ENCODE measurements at places on chromosomes 2 and 18. TPM values are rescaled to one million over a fixed set of nuclear protein-coding genes. Genes with fewer than 3 reads are reported as not detected.

The SCYGR4 gene
- total RNA-seq, result not detected

The FAM161A gene
- total RNA-seq, result 0.80 TPM

The MC2R gene
- total RNA-seq, result not detected

The CYTIP gene
- total RNA-seq, result 0.42 TPM

- DNase-seq, result no peak
Measured at GRCh38 chr2:98377544-98377943, 31.3 kb downstream of the CNGA3 start.

- DNase-seq, result peak; percentile 93
Measured at GRCh38 chr2:19989667-19990415, at the start of gene WDR35. Gene WDR35, minus strand, starts transcription at chr2:19990105. Its CDS starts 90 bp downstream, at chr2:19990015.

GRCh38 chr2:144678736-144679135 is 158.8 kb upstream of the ZEB2 start:
- no peak for DNase-seq

DNA sequence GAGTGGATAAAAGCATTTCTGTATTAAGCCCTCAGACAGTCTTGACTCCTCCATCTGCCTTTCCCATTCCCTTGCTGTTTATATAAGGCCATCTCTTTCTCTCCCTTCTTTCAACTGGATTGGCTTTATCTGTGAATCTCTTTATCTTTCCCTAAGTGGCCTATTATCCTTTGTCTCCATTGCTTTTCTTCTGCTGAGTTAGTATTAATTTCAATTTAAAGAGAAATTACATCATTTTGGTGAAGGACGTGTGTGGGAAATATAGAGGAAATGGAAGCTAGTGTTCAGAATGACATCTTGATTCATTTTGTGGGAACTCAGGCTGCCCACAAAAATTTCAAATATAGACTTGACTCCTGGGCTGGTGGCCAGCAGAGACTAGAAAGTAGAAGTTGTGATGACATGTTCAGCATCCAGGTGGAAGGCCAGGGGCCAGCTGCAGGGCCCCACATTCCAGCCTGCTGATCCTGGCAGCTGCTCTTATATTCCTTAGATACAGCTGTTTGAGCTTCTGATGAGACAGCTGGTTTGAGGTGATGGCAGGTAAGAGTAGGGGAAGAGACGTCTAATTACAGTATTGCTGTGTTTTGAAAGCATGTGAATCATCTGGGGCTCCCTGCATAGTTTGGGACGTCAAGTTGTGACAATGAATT is 52.3 kb downstream of the DIS3L2 start:
- DNase-seq, result no peak

- DNase-seq, result no peak
Measured at GRCh38 chr2:172965433-172966212, 110.0 kb upstream of the MAP3K20 start.

GRCh38 chr2:464562-465309 is 176.8 kb upstream of the ALKAL2 start:
- DNase-seq, result peak; percentile 12

DNA sequence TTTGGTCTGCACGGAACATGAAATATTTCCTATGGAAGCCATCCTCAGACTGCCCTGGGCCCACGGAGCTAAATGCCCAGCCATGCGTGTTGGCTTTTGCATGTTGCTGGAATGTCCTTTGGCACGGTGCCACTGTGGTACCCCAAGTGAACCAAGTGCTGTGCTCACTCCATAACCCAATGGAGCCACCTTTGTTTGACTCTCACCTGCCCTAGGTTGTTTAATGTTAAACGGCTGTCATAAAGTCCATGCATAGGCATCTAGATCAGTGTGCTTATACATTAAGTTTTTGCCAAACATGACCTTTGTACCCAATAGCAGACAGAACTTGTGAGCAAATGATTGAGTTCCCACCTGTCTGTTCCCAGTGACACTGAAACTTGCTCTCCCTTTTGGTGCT is 59.9 kb upstream of the TMEM87B start:
- DNase-seq, result no peak

GRCh38 chr2:215876937-215877238 is 136.5 kb downstream of the MREG start:
- no peak for DNase-seq

DNA sequence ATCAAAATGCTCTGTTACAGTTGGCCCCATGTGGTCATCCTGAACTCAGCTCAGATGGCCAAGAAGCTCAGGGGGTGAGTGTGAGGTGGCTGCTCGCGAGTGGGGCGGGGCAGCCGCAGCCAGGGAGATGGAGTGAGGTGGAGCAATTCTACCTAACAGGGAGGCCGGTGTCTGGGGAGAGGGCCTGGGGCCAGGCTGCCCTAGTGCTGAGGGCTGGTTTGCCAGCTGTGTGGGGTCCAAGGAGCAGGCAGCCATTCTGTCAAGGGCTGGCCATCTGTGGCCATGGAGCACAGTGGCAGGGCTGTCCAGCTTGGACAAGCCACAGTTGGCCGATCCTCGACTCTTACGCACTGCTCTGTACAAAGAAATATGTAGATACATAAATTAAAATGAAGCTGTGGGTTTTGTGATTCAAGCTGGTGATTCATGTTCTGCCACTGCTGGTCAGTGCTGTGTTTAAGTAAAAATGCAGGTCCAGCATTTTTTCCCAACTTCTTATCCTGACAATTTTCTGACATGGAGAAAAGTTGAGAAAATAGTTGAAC is 82.1 kb downstream of the HS6ST1 start:
- no peak for DNase-seq

Measured in K562 (cell line).